ENCODE measurements at places on chromosomes 7 and 10.

DNA sequence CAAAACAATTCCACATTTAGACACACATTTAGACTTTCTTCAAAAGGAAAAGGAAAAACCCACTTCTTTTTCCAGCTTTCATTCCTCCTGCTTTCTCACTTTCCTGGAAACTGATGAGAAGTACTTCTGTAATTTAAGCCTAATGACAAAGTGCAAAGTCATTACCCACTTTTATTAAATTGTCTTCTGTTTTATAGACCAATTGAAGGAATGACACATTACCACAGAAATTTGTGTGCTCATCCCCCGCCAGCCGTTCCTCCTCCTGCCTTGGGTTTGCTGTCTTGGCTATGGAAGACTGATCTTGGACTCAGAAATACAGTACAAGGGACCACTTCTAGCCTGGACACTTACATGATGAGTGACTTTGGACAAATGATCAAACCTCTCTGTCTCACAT is 717.8 kb downstream of the SORCS3 start:
- no peak for DNase-seq

- DNase-seq = no peak
Measured at GRCh38 chr7:85287106-85287825, 100.4 kb upstream of the SEMA3D start.

DNA sequence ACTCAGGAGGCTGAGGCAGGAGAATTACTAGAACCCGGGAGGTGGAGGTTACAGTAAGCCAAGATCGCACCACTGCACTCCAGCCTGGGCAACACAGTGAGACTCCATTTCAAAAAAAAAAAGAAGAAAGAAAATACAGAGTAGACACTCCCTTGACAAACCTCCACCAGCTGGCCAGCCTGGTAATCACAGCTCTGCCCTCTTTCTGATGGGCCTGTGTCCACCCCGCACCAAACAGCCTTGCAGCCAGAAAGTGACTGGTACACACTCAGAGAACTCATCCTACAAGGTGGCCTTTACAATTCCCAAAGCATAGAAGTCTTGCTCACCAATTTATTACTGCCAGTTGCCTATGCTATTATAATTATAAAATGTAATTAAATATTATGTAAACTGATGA is 66.6 kb downstream of the COBL start:
- DNase-seq = no peak

- DNase-seq = no peak
Measured at GRCh38 chr10:92142512-92142911, 148.4 kb downstream of the CPEB3 start.

DNA sequence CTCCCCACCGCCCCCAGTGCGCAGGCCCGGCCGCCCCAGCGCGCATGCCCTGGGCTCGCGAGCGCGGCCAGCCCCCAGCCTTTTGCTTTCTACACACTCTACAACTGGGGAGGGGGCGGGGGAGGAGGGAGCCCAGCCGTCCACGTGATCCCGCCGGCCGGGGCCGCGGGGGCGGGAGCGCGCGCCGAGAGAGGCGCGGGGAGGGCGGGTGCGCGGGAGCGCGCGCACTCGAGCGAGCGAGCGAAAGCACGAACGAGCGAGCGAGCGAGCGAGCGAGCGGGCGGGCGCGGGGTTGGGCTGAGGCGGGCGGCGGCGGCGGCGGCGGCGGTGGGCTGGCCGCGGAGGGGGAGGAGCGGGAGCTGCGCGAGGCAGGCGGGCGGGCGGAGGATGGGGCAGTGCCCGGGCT is at the start of gene AUTS2:
Gene AUTS2, plus strand, starts transcription at position 395 of the 406 bp plus-strand sequence. CDS start 1,179 bp downstream, outside the sequence.
- no peak for DNase-seq

GRCh38 chr7:107528461-107528860 is 35.3 kb downstream of the COG5 start:
- no peak for DNase-seq

GRCh38 chr7:25481891-25482290 is 253.6 kb upstream of the NPVF start:
- no peak for DNase-seq

- DNase-seq = no peak
Measured at GRCh38 chr10:34022195-34022594, 687.7 kb upstream of the NRP1 start.

GRCh38 chr10:131875501-131875900 is 25.3 kb upstream of the PPP2R2D start:
- DNase-seq = no peak

GRCh38 chr7:99562114-99562784 is 3.8 kb downstream of the ZNF655 start:
- no peak for DNase-seq

- DNase-seq = no peak
Measured at GRCh38 chr7:121515229-121515628, 119.1 kb upstream of the FAM3C start.

DNA sequence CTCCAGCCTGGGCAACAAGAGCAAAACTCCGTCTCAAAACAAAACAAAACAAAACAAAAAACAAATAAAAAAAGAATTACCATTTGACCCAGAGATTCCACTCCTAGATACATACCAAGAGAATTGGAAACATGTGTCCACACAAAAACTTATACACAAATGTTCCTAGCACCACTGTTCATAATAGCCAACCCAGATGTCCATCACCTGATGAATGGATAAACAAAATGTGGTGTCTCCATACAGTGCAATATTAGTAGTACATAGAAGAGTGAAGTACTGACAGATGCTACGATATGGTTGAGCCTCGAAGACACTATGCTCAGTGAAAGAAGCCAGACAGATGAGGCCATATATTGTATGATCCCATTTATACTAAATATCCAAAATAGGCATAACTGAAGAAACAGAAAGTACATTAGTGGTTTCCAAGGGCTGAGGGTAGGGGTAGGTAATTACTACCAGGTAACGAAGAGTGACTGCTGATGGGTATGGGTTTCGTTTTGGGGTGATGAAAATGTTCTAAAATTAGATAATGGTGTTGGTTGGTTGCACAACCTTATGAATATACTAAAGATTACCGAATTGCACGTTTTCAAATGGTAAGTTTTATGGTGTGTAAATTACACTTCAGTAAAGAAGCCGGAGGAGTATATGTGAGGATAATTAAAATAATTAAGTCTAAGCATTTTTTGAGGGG is 20.0 kb downstream of the MYO1G start:
- DNase-seq = no peak

- no peak for DNase-seq
Measured at GRCh38 chr7:77837275-77837674, 38.7 kb downstream of the PHTF2 start.

GRCh38 chr10:96236090-96236478 is 35.3 kb downstream of the BLNK start:
- no peak for DNase-seq

DNA sequence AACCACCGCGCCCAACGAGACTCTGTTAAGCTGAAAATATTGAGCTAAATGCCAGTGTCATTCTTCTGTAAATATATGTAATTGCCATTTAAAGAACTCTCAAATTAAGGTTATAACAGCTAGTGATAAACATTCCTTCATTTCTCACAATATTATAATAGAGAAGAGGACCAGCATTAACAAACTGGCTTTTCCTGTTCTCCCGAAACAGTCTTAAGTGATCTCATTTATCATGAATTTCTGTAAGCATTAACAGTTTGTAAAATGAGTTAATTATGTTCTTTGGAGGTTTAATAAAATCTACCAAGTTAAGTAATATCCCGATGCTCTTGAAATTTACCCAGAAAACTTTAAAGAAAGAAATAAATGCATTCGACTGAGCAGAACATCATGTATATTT is 352.8 kb downstream of the KCNMA1 start:
- DNase-seq = no peak

GRCh38 chr10:5840314-5841307 is 27.4 kb upstream of the GDI2 start:
- no peak for DNase-seq

DNA sequence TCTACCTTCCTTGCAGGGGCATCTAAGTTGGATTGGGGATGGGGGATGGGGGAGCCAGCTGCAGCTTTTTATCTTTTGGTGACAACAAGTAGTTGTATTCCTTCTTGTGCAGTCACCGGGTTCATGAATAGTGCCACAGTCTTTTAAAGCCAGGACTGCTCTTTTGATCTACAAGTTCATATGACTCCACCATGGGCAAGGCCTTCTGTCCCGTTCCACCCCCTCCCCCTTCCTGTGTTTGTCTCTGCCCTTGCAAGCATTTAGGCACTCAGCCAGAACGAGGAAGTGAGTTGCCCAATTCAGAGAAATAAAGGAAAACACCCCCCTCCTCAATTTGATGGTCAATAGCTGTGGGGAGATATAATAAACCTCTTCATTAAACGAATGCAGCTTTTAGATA is 44.8 kb upstream of the EGR2 start:
- DNase-seq = no peak

GRCh38 chr7:43390576-43390975 is 192.3 kb upstream of the STK17A start:
- DNase-seq = no peak

DNA sequence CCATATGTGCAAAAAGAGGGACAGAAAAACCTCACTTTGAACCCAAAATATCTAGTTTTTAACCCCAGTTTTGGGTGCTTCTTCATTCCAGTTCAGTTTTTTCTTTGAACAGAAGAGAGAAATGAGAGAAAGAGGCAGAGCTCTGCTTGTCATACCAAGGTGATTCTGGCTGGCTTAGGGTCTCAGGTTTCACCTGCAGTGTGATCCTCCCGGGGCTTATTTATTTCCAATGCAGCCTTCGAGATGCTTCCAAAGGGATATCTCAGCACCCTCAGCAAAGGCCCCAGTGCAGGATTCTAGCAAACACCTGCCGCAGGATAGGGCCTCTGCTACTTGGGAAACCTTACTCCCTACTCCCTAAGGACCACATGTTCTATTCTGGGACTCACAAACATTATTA is 131.3 kb downstream of the WDR11 start:
- no peak for DNase-seq

- no peak for DNase-seq
Measured at GRCh38 chr7:149468208-149468607, 7.3 kb upstream of the ZNF777 start.

- DNase-seq = no peak
Measured at GRCh38 chr7:136179154-136179553, 202.0 kb upstream of the MTPN start.

GRCh38 chr10:74880041-74880440 is 53.6 kb downstream of the KAT6B start:
- DNase-seq = no peak

DNA sequence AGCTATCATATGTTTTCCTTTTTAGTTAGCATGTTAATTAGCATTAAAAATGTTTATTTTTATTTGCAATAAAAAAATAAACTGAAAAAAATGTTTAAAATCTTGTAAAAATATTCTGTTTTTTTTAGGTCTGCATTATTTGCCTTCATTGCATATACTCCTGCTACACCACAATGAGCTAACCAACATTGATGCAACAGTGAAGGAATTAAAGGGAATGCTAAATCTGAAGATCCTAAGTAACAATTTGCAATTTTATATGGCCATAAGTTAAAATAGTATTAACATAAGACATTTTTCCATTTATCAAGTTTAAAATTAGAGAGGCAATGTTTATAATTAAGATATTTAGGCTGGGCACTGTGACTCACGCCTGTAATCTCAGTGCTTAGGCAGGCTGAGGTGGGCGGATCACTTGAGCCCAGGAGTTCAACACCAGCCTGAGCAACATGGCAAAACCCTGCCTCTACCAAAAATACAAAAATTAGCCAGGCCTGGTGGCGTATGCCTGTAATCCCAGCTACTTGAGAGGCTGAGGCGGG is 32.2 kb downstream of the LRRC72 start:
- no peak for DNase-seq

- DNase-seq = no peak
Measured at GRCh38 chr7:87234949-87235348, 15.4 kb upstream of the TMEM243 start.

DNA sequence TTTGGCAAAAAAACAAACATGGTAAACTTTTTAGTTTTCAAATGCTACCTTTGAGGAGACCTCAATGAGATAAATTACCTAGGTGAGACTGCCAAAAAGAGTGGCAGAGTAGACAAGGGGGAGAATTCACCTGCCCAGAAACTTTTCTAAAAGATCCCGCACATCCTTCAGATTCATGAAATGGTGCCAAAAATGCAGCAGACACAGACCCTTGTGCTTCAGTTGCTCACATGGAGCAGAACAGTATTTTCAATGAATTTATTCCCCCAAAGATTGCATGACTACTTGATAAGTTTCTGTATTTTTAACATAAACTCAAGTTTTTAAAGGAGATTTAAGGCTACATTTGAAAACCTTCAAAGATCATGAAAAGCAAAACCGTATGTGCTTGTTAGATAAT is 270.0 kb downstream of the TRIL start:
- DNase-seq = no peak

- DNase-seq = no peak
Measured at GRCh38 chr7:28855538-28856217, 102.5 kb downstream of the TRIL start.

DNA sequence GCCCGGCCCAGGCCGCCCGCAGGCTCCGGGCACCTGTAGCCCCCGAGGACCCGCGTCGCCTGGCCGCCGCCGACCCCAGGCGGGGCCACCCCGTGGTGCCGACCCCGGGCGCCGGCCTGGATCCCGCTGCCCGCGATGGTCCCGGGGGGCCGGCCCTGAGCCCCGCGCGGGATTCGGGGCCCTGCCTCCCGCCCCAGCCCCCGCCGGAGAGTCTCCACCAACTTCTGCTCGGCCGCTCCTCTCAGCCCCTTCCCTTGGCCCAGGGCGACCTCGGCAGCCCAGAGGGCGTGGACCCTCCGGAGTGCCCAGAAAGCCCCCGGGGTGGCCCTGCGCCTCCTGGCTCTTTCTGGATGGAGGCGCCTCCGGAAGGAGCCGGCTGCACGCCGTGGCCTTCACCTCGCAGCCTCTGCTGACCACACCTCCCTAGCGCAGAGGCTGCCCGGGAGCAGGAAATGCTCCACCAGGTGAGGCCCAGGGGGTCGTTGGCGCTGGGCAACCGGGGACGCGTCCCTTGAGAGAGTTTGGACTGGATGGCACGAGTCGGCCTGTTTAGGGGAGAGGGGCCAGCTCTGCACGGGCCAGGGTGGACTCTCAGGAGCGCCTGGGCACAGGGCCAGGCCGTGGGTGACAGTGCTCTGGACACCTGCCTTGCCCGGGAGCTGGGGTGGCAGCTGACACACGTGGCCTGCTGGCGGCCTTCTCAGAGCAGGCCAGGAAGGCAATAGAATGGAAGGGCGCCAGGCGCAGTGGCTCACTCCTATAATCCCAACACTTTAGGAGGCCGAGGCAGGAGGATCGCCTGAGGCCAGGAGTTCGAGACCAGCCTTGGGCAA is 529 bp downstream of the ZNF853 start:
- DNase-seq = no peak

- DNase-seq = no peak
Measured at GRCh38 chr7:158056761-158057160, 530.9 kb downstream of the PTPRN2 start.
